ENCODE measurements at places on chromosomes 5 and 9. TPM values are rescaled to one million over a fixed set of nuclear protein-coding genes. Genes with fewer than 3 reads are reported as not detected.

GRCh38 chr5:37490120-37490810, 111.1 kb downstream of the WDR70 start:
- no peak overlapping the region for H3K4me3 ChIP-seq
- no peak for DNase-seq
- H3K27ac ChIP-seq, result no peak overlapping the region

GRCh38 chr5:68344447-68345111, 129.0 kb downstream of the PIK3R1 start:
- H3K27me3 ChIP-seq, result no peaks in the 10 kb centered on the region
- DNase-seq, result no peak
- H3K36me3 ChIP-seq, result no peaks in the 10 kb centered on the region
- no peak overlapping the region for H3K4me3 ChIP-seq
- no peaks in the 10 kb centered on the region for H3K4me1 ChIP-seq
- H3K27ac ChIP-seq, result no peak overlapping the region

GRCh38 chr9:136117291-136117915, 1.3 kb downstream of the TMEM250 start:
- no peaks in the 10 kb centered on the region for H3K27me3 ChIP-seq
- DNase-seq, result no peak
- H3K4me3 ChIP-seq, result peak overlapping the region; percentile 64
- H3K4me1 ChIP-seq, result peaks cover 12% of the 10 kb centered on the region

- no peak overlapping the region for H3K27ac ChIP-seq
- no peaks in the 10 kb centered on the region for H3K4me1 ChIP-seq
- no peaks in the 10 kb centered on the region for H3K36me3 ChIP-seq
Measured at GRCh38 chr5:89396278-89396954, 513.4 kb upstream of the MEF2C start.

The CYSRT1 gene
- 0.67 TPM for total RNA-seq

GRCh38 chr9:6673326-6674025, 27.9 kb upstream of the GLDC start:
- no peak for DNase-seq
- no peak overlapping the region for H3K27ac ChIP-seq
- H3K36me3 ChIP-seq, result no peaks in the 10 kb centered on the region
- H3K4me1 ChIP-seq, result no peaks in the 10 kb centered on the region

The WDR31 gene
- 0.80 TPM for total RNA-seq

- DNase-seq, result no peak
- no peak overlapping the region for H3K4me3 ChIP-seq
- H3K4me1 ChIP-seq, result no peaks in the 10 kb centered on the region
- H3K27me3 ChIP-seq, result no peaks in the 10 kb centered on the region
- H3K36me3 ChIP-seq, result no peaks in the 10 kb centered on the region
Measured at GRCh38 chr5:54347221-54347865, 37.0 kb upstream of the ARL15 start.

- H3K27me3 ChIP-seq, result no peaks in the 10 kb centered on the region
- no peak overlapping the region for H3K27ac ChIP-seq
- no peak for DNase-seq
- H3K36me3 ChIP-seq, result no peaks in the 10 kb centered on the region
- H3K4me1 ChIP-seq, result no peaks in the 10 kb centered on the region
- H3K4me3 ChIP-seq, result no peak overlapping the region
Measured at GRCh38 chr5:154236536-154237375, 46.2 kb downstream of the GALNT10 start.

The OR1Q1 gene
- not detected for total RNA-seq

DNA sequence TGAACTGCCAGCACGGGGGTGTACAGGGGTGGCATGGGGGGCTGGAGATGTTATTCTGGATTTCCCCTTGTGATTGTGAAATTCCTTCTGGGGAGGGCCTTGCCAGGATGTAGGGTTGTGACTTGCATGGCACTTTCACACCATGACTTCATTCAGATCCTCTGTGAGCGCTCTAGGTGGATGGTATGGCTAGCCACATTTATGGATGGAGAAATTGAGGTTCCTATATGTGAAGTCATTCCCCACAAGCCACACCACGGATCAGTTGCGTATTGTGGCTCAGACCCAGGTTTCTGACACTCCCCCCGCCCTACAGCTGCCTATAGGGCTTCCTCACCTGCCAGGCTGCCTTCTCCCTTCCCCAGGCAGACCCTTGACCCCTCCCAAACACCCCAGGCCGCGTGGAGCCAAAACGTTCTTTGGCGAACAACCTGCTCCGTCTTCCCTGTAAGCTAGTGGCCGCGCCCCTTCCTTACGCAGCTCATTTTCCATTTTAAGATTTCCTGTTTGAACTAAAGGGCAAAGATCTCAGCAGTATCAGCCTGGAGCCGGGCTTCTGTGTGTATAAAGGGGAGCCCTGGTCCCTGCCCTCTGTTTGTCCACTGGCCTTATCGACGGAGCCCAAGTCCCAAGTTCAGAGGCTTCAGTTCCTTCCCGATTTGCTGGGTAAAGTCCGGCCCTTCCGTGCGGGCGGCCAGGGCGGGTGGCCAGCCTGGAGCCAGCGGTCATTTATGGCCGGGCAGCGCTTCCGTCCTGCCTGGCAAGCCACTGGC, 97.8 kb upstream of the KLF4 start:
- no peaks in the 10 kb centered on the region for H3K27me3 ChIP-seq
- H3K4me3 ChIP-seq, result peak overlapping the region; percentile 30

- H3K27ac ChIP-seq, result no peak overlapping the region
- no peak for DNase-seq
- no peak overlapping the region for H3K4me3 ChIP-seq
- H3K27me3 ChIP-seq, result peaks cover 4% of the 10 kb centered on the region
Measured at GRCh38 chr5:62259699-62260250, 46.2 kb upstream of the KIF2A start.

DNA sequence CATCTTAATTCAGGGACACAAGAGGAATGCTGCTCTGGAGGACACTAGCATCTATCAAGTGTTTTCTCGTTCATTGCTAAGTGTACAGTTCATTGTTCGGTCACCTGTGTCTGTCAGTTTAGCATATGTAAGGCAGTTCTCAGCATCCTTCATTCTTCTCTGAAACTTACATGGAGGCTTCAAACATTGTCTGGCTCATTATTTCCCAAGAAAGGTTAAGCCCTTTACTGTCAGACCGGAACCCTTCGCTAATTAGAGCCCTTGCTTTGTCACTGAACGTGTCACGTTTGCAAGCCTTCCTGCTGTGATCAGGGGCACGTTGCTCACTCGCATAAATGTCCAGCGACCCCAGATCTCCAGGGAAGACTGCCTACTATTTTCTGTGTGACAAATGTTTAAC, 62.3 kb upstream of the RIOK2 start:
- H3K4me3 ChIP-seq, result no peak overlapping the region
- no peaks in the 10 kb centered on the region for H3K4me1 ChIP-seq
- no peak for DNase-seq

The C9orf153 gene
- total RNA-seq, result not detected

Measured in Panc1 (cell line).